ENCODE measurements at places on chromosomes 7 and 10. TPM values are rescaled to one million over a fixed set of nuclear protein-coding genes. Genes with fewer than 3 reads are reported as not detected.

Gene LRRC18
- total RNA-seq = not detected

DNA sequence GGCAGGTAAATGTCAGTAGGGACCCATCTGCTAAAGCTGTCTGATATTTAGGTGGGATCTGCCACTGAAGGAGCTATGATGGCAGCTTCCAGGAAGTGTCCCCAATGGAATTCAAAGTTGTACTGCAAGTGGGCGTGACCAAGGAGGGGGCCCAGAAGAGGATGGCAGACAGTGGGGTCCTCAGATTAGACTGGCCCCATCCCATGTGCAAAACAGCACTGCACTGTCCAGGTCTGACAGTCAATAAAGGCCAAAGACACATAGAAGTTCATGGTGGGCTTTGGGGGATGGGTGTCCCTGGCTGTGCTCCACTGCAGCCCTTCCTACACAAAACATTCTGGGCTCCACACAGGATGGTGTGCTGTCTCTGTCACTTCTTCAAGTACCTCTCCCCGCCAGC, 49.8 kb upstream of the SORCS1 start:
- no peak for DNase-seq

- DNase-seq = no peak
Measured at GRCh38 chr7:86966916-86967315, 92.5 kb downstream of the ELAPOR2 start.

- no peak for DNase-seq
Measured at GRCh38 chr7:28799619-28800018, 158.5 kb downstream of the TRIL start.

- no peak for DNase-seq
Measured at GRCh38 chr7:55657654-55658053, 85.4 kb upstream of the VOPP1 start.

Measured in activated naive CD4-positive, alpha-beta T cell treated with anti-CD3 and anti-CD28 coated beads, Interleukin-2, amount 50 U/mL, for 72 hours (primary cell).